GM04504 (cell line): ENCODE measurements at places on chromosomes 7 and 10.

GRCh38 chr10:71981015-71981875 lies 17.1 kb downstream of the CHST3 start:
- DNase-seq, result no peak

DNA sequence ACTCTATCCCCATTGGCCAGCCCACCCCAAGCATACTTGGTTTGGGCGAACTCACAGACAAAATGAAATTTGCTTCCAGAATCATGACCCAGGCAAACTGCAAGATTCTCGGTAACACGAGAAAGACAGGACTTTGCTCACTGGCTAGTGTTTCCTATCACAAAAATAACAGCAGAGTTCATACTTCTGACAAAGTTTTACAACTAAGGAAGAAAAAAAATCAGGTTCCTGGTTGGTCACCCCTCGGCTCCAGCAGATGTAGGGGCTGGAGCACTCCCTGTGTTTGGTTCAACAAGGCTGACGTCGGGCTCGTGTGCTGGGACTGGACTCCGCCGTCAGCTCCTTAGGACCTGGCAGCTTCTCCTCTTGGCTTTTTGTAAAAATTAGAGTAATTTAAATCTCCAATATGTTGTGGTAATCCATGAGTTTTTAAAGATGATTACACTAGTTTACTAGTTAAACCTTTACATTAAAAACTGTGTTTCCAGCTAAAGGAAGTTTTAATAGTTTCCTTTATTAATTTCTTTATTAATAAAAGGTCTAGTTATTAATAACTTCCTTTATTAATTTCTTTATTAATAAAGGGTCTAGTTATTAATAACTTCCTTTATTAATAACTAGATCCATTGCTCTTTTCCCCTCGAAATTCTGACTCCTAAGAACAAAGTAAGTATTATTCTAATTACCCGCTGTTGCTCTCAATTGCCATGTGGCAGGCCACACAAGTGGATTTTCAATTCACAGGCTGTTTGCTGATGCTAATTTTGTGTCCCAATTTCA lies 115.6 kb upstream of the RNF32 start:
- DNase-seq, result no peak

GRCh38 chr7:151243045-151243349 lies 5.5 kb downstream of the SMARCD3 start:
- no peak for DNase-seq

DNA sequence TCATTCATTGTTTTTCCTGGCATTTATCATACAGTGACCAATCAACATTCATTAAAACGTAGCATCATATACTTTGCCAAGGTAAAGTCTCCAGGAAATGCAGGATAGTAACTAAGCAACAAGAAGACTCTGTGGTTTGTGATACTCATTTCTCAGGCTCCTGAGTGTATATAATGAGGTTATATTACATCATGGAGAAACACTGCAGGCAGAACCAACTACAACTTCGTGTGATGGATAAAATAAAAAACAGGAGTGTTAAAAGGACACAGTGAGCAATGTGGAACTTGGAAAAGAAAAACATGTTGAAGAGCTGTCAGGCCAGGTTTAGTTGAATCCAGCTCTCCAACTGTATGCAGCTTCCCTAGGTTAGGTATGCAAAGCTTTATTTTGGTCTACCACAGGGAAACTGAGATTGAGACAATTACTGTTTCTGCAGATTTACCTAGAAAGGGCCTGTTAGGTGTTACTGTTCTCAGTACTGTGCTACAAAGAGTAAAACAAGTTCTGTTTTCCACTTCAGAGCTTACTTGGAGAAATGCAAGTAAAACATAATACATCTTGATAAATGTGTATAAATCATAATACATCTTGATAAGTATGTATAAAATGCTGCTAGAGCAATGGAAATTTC lies 7.8 kb upstream of the CCNY start:
- DNase-seq, result peak; percentile 28

- no peak for DNase-seq
Observed at GRCh38 chr7:24239260-24239659, 44.7 kb upstream of the NPY start.

DNA sequence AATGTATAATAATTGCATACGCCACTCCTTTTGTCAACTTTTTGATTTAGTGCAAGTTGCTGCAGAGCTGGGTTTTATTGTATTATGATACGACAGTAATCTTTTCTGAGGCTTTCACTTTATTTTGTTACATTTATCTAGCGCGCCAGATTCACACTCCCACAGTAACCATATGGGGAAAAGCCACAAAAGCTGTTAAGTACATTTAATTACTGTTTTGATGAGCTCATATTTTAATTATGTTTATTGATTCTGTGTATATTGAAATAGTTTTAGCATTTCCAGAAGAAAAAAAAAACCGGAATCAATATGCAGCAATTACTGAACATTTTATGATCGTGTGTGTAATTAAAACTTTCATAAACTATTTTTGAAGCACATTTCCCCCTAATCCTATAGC lies 118.5 kb downstream of the RAB11FIP2 start:
- DNase-seq, result no peak

- DNase-seq, result no peak
Observed at GRCh38 chr10:125698481-125698998, 15.6 kb upstream of the TEX36 start.

- DNase-seq, result no peak
Observed at GRCh38 chr7:150562919-150563318, 4.3 kb upstream of the GIMAP4 start.

GRCh38 chr10:111319866-111320265 lies 243.0 kb downstream of the ADRA2A start:
- DNase-seq, result no peak

DNA sequence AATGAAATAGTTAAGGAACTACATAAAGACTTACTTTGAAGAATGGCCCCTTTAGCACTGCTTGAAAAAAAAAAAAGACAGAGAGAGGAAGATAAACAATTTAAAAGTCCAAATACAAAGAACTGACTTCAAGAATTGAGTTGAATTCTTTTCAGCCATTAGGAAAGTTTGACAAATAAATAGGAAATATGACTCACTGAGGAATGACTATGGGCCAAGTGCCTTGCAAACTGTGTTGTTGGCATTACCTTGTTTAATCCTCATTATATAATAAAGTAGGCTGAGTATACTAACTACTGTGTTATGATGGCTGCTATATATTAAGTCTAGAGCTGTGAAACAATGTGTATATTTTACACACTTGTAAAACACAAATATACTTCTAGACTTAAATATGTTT lies 151.1 kb downstream of the ELMO1 start:
- no peak for DNase-seq

DNA sequence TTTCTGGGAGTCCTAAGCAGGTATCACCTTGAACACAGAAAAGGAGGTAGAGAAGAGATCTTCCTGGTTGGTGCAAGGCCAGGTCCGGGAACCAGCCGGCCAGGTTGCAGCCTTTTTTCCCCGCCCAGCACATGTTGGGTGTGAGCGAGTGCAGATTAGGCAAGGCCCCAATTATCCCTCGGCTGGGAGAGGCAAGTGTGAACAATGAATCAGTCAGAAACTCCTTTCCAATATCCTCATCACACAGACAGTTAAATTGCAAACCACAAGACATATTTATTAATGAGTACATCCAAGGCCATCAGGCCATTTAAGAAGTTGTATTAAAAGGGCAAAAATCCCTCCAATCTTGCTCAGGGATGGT lies 115.0 kb upstream of the AFAP1L2 start:
- DNase-seq, result no peak

GRCh38 chr7:45365341-45365740 lies 207.8 kb downstream of the RAMP3 start:
- no peak for DNase-seq

GRCh38 chr10:62115842-62116241 lies 152.8 kb downstream of the RTKN2 start:
- DNase-seq, result no peak

- DNase-seq, result no peak
Observed at GRCh38 chr10:46289209-46289810, 2.5 kb downstream of the ANTXRL start.

DNA sequence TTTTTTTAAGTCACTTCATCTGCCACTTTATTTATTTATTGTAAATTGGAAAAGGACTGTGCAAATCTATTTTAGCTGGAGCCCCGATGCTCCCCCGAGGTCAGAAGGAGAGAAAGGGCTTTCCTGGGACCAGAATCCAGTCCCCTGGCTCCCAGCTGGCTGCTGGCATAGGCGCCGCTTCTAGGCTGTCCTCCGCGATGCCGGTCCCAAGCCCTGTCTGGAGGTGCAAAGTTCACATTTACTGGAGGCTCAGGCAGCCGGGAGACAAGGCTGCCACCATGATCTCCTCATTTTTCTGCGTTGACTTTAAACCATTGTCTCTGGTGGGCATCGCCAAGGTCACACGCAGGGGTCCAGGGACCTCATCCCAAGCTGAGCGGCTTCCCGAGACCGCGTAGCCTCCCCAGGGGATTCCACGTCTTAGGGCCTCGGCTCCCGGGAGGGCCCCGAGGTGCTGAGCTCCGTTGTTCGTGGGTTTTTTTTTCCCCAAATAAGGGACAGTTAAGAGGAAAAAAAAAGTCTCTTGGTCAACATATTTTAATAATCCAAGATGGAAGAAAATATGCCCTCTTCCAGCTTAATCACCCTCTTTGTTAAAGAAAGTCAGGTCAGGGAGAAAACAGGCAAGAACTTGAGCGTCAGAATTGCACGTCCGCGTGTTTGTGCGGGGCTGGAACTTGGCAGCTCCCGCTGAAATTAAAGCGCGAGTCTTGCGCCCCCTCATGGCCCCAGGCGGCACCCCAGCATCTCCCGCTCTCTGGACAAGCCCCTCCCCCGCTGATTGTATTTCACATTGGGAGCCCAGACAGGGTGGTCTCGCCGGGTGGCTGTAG lies 11.9 kb downstream of the RGR start:
- DNase-seq, result no peak

DNA sequence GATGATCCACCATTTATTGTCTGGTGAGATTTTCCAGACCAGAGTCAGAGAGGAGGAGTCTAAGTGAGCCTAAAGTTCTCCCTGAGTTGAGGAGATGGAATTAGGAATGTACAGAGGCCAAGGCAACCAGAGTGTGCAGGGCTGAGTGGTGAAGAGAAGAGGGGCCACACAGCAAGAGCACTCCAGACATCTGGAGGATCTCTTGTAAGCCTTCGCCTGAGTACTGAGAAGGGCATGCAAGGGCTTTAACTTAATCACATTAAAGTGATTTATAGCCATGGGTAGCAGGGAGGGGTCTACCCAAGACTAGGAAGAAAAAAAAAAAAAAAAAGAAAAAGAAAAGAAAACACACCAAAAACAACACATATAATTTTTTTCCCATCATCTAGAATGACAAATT lies 1190.4 kb downstream of the GATA3 start:
- DNase-seq, result no peak

- no peak for DNase-seq
Observed at GRCh38 chr10:21080261-21080660, 183.2 kb upstream of the NEBL start.

GRCh38 chr7:134200970-134201369 lies 73.8 kb downstream of the LRGUK start:
- no peak for DNase-seq

GRCh38 chr7:14676896-14677295 lies 225.7 kb downstream of the DGKB start:
- DNase-seq, result no peak

DNA sequence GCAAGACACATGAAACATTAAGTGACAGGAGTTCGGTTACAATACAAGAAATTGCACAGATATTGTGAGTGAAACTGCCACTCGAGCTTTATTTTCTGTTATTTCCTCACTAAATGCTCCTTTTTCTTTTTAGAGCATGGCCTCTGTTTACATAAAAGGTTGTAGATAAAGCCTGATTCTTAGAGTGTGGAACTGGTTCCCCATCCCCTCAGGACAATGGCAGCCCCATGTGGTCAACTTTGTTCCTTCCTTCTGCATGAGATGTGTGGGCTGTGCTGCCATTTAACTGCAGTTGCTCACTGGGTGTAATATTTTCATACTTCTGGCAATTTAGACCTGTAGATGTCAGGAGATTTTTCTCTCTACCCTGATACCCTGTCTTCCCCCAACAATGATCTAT lies 70.2 kb downstream of the LRGUK start:
- DNase-seq, result no peak

DNA sequence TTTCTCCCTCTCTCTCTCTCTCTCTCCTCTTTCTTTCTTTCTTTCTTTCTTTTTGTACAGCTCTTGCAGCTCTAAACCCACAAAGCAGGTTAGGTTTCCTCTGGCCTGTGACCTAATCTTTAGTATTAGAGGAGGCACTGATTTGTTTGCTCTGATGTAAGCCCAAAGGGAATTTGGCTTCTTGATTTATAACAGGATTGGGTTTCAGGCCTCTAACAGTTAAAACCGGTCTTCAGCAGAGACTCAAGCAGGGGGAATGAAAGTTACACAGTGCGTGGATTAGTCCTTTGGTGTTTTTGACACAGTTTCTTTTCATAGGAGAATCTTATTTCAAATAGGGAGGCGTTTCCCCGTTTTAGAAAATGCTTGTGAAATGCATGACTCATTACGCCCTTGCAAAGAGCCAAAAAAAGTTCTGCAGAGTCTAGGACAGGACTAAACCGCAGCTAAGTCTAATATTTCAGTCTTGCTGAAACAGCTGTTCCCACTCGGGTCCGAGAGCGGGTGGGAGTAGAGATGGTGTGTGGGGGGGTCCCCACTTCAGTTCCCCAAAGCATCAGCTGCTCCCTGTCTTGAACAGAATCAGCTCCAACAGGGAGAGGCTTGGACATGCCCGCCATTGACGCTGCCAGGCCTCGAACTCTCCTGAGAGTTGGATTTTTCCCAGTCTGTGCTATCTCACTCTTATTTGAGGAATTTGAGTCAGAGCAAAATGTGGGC lies 296.5 kb upstream of the PITRM1 start:
- DNase-seq, result peak; percentile 87

DNA sequence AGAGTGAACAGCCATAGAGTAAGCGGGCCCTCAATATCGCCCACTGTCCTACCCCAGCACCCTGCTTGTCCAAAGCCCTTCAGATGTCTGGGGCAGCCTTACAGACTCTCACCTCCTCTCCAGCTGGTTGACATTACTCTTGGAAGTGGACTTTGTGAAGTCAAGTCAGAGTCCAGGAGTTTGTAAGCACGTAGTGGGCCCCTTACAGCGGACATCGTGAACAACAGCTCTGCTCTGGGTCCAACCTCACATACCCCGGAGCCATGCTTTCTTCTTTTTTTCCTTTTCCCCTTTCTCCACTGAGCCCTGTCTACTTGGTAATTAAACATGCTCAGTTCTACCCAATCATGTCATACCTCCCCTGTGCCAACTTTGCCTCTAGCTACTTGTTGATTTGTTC lies 17.5 kb downstream of the HNRNPF start:
- no peak for DNase-seq

GRCh38 chr7:69114374-69114773 lies 483.9 kb upstream of the AUTS2 start:
- DNase-seq, result no peak

DNA sequence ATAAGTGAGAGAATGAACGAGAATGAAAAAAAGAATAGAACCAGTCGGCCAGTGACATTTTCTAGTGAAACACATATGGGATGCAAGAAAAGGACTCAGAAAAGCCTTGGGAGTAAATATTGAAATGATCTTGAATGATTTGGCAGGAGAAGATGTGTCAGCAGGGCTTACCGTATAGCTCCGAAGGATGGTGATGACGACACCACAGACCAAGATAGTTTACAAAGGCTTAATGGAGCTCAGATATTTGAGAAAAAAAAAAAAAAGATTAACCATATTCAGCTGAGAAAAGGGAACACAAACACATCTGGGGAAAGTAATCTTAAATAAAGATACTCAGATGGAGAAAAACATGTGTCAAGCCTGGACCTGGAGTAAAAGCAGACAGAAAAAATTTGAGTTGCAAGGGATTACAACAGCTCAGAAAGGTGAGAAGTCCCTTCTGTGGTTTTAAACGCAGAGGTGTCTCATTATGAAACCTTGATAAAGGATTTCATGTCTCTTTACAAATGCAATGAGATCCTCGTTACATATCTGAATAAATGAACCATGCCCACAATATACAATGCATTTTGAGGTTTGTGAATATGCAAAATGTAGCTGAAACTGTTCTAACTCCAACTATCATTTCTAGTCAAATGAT lies 36.0 kb downstream of the DNAJB9 start:
- no peak for DNase-seq
